A673 (cell line): ENCODE measurements at places on chromosomes 7 and 10.

GRCh38 chr10:85454386-85454785 is 912.2 kb downstream of the GRID1 start:
- no peak for DNase-seq

DNA sequence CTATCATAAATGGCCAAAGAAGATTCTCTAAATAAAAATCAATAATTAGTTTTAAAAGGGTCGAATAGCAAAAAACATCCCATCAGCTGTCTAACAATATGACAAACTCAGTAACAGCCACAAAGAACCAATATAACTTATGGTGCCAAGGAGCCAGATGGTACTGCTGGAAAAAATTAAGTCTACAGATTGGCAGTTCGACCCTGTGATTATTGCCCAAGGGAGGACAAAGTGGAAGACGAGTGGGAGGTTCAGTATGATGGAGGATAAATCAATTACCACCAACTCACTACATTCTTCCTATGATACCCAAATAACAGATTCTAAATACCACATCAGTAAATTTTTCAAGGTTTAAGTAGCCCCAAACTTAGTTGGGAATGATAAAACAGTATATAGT is 49.0 kb downstream of the SKAP2 start:
- no peak for DNase-seq

DNA sequence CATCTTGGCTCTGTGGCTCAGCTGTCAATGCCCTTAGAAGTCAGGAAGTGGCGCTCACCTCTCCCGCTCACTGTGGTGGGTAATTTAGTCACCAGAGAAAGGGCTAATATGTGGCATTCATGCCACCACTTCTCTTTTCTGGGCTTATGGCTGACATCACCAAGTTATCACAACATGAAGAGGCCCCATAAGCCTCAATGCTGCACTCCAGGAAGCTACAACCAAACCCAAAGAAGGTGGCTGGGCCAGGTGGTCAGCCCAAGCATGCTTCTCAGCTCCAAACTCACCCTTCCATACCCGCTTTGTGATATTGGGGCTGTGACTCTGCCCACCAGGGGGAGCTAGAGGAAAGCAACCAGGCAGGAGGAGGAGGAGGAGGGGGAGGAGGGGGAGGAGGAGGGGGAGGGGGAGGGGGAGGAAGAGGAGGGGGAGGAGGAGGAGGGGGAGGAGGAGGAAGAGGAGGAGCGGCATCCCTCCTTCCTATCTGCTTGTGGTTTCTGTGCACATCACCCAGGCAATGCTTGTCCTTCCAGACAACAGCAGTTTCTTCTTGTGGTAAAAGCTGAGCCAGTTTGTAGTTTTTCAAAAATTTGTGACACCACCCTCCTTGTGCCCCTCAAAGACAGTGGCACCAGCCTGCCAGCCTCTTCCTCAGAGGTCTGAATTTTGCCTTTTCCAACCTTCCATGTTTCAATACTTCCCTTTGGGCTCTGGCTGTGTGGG is 42.1 kb downstream of the CYP26A1 start:
- peak; percentile 76 for DNase-seq

GRCh38 chr7:155981703-155982102 is 169.4 kb upstream of the SHH start:
- no peak for DNase-seq

GRCh38 chr7:18555120-18555519 is 59.6 kb downstream of the HDAC9 start:
- DNase-seq, result no peak

GRCh38 chr7:55440040-55440690 is 75.0 kb downstream of the LANCL2 start:
- DNase-seq, result no peak

DNA sequence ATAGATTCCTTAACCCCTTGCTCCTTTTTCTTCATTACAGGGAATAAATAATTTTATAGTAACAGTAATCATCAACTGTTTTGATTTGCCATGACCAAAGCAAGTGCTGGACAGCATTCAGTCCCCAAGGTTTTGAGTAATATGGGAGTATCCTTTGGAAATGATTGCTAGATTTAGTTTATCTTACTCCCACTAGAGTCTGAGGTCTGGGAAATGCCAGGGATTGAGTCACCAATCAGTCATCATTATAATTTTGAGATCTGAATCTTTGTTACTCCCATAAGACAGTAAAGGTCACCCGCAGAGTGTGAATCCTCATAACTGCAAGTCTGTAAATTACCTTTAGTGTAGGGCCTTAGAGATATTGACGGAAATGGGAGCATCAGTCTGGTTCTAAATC is 133.7 kb upstream of the SEMA3E start:
- DNase-seq, result no peak
